ENCODE measurements at places on chromosomes 2 and 18.

- DNase-seq = no peak
Measured at GRCh38 chr2:29295845-29296244, 180.6 kb downstream of the CLIP4 start.

DNA sequence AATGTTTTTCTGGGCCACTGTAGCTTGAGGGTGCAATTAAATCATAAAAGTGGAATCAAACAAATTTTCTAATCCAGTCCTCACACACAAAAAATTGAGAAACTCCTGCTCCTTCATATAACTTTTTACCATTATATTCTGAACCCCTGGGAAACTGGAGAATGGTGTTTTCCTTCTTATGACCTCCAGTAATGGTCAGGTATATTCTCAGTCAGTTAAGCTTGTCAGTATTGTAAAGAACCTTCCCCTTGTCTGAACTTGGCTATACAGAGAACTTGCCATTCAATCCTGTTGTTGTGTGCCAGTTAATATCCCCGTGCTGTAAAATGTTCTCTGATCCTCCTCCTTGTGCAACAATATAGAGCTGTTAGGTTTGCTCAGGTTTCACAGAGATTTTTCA lies 39.5 kb downstream of the ZNF804A start:
- DNase-seq = no peak

DNA sequence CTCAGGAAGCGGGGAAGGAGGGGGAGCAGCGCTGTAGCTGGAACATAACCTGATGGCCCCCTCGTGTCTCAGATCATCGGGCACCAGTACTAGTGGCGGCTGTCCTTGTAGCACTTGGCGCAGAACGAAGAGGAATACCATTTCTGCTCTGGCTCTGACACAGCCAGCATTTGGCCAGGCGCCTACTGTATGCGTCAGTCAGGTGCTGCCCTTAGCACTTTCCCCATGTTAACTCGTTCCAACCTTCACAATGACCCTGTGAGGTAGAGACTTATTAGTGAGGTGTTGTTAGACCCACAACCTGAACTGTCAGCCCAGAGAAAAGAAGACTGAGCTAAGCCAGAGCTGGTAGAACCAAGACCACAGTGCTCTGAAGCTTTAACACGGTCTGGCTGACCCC lies 47.7 kb upstream of the EML6 start:
- no peak for DNase-seq

GRCh38 chr2:191012845-191013681 lies 908 bp downstream of the STAT1 start:
- no peak for DNase-seq

DNA sequence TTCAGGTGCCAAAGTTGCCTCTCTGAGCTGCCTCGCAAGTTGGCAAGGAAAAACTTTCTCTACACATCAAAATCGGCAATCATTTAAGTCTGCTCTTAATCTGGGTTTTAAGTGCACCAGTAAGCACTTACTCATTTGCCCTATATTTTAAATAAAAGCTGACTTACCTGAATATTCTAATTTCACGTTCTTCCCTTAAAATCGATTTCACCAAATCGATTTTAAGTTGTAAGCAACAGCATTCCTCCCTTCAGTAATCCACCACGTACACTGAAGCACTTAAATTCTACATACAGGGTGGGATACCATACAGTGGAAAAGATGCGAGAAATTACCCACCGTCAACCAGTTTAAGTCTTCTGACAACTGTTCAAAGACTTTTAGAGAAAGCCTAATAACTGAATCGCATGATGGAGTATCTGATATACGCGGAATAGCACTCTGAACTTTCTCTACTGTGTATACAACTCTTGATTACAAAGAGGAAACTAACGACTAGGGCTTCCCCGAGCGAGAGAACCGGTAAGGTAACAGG lies 1.6 kb downstream of the PPP3R1 start:
- DNase-seq = no peak

- DNase-seq = no peak
Measured at GRCh38 chr18:49985236-49985635, 171.9 kb upstream of the ACAA2 start.

DNA sequence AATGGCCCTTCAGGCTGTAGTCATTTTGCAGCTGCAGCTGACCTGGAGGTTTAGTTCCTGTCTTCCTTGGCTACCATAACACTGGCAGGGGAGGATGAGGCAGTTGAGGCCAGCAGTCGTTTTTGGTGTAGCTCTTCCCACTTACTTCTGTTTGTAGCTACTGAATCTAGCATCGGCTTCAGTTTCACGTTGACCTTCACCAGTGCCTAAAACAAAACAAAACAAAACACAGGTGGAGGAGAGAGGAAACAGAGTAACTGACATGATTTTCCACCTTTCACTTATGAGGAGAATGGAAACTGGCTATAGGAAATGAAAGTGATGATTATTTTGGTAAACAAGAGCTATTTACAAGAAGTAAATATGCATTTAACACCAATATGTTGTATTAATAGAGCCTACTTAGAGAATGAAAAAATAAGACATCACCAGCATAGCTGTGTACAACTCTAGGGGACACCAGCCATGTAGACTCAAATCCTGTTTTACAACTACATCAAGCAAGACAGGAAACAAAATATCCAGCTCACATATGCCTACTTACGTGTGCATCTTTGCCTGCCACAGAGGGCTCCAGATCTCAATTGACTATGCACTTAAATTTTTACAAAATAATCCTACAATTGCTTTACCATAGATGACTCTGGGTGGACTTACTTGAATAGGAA lies 236.9 kb downstream of the AGPS start:
- no peak for DNase-seq

GRCh38 chr18:57900906-57901435 lies 97.9 kb upstream of the ATP8B1 start:
- no peak for DNase-seq

- DNase-seq = no peak
Measured at GRCh38 chr2:77566131-77566530, 44.0 kb upstream of the LRRTM4 start.

DNA sequence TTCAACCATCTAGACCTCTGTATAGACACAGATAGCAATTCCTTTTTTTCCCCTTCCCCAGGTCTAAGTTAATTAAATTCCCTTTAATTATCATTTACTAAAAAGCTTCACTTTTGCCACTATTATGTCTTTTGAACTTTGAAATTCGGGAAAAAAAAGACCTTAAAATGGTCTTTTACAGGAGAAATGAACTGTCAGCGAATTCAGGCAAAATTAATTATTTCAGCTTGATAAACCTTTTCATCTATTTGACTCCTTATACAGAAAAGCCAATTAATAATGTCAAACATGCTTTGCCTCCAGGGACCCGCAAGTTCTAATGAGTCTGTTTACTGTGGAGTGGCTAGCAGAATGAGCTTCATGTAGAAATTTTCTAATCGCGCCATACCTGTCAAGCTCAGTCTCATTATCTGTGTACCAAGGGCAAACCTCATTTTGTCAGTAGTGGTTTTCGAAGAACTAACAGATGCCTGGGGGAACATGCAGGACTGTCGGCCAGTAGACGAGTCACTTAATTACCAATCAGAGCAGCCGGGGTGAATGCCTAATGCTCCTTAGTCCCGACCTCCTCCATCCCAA lies 287.7 kb downstream of the INSIG2 start:
- DNase-seq = no peak

DNA sequence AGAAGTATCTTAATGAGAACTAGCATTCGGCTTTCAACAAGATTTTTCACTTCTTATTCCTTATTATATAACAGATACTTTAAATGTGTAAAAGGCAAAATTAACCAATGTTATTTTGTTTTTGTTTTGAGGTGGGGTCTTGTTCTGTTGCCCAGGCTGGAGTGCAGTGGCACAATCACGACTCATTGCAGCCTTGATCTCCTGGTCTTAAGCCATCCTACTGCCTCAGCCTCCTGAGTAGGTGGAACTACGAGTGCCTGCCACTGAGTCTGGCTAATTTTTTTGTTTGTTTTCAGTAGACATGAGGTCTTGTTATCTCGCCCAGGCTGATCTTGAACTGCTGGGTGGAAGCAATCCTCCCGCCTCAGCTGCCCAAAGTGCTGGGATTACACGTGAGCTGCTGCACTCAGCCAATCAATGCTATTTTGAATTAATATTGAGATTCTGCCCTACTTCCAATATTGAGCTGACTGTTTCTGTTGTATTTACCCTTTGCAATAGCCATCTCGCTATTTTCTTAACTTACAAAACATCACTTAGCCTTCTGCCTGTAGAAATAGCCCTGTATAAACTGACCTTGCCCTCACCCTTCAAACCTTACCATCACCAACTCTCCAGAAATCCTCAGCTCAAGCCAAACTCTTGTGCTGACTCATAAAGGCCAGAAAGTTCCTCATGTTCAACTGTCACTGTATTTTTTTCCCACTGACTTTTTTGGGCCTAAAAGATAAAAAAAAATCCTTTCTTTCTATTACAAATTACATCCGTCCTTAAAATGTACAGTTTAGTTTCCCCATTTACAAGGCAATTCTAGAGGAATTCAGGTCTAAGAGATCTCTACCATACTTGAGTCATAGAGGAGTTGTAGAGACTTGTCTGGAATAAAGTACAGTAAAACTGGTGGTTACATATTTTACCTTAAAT lies 94.3 kb downstream of the OLA1 start:
- DNase-seq = no peak

GRCh38 chr2:37549598-37549997 lies 121.8 kb downstream of the CDC42EP3 start:
- DNase-seq = no peak

- no peak for DNase-seq
Measured at GRCh38 chr18:76263046-76264005, 231.7 kb downstream of the ZNF516 start.
